ENCODE measurements at places on chromosomes 6 and 20.
A peak's percentile ranks its signal among the peaks of the same experiment; 100 is the strongest.

DNA sequence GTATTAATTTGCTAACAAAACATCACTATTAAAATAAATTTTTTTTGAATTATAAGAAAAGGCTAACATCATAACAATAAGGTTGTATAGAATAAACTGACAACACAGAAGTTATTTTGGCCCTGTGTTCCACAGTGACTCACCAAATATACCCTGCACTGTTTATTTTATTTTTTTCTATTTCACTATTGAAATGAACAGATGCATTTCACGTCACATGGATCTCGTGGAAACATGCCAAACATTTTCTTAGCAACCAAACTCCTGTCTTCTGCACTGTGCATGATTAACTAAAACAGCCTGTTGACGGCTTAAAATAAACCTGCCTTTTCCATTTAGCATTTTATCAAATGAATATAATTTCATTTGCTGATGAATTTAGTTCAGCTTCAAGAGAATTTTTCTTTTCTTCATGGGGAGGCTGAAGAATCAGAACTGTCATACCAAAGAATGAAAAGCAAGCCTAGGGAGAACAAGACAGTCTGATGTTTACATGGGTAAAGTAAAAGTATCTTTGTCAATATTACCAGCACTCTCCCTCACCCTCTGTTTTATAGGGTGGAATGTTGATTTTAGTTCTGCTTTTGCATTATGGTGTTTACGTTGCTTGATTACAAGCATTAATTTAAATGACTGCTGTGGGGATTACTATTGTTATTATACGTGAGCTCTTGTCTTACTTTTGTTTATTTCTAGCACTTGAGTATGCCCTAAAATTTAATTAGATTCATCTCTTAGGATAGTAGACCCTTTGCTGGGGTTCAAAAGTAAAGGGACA, 115.3 kb downstream of the LCA5 start:
- DNase-seq, result peak; percentile 45

- no peak for DNase-seq
These were observed 198.5 kb downstream of the HIVEP2 start for GRCh38 chr6:142746524-142746923.

DNA sequence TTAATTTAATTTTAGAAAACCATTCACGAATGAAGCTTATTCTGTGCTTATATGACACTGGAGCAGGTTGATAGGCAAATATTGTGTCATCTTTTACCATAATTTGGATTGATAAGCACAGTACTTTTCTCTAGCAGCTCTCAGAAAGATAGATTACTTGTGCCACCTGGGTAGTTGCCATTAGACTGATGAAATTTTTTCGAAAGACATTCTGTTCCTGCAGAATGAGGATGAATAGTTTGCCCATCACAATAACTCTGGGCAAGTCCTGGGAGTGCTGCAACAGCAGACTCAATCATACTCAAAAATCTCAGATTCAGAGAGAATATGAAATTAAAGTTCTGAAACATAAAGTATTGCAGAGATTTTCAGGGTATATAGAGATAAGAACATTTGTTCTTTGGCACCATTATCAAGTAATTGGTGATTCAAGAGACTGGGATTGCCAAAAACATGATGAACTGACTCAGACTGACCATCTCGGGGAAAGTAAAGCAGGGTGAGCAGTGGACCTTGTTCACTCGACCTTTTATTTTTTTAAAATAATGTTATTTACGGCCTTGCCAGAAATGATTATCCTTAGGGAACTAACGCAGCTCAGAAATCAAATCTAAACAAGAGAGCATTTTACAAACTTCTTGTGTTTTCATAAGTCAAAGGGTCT, 65.8 kb upstream of the PTCHD4 start:
- no peak for DNase-seq

- no peak for DNase-seq
These were observed 72.3 kb upstream of the IFNGR1 start for GRCh38 chr6:137291441-137291840.

DNA sequence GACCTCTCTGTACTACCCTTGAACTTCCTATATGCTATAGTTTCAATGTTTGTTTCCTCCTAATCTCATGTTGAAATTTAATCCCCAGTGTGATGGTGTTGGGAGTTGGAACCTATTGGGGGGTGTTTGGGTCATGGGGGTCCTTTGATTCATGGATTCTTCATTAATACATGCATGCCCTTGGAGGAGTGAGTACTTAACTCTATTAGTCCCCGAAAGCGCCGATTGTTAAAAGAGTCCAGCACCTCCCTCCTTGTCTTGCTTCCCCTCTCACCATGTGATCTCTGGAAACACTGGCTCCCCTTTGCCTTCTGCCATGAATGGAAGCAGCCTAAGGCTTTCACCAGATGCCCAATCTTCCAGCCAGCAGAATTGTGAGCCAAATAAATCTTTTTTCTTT, 31.7 kb downstream of the NCR2 start:
- DNase-seq, result no peak

DNA sequence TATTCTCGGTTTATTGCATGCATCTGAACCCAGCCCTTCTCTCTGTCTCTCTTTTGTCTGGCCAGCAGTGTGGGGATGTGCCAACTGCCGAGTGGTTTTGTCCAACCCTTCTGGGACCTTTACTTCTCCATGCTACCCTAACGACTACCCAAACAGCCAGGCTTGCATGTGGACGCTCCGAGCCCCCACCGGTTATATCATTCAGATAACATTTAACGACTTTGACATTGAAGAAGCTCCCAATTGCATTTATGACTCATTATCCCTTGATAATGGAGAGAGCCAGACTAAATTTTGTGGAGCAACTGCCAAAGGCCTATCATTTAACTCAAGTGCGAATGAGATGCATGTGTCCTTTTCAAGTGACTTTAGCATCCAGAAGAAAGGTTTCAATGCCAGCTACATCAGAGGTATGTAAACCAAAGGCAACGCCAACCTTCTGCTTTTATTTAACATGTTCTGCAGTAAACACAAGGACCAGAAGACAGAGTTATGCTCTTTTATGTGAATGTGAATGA, 65.8 kb downstream of the ADGRG6 start:
- no peak for DNase-seq

DNA sequence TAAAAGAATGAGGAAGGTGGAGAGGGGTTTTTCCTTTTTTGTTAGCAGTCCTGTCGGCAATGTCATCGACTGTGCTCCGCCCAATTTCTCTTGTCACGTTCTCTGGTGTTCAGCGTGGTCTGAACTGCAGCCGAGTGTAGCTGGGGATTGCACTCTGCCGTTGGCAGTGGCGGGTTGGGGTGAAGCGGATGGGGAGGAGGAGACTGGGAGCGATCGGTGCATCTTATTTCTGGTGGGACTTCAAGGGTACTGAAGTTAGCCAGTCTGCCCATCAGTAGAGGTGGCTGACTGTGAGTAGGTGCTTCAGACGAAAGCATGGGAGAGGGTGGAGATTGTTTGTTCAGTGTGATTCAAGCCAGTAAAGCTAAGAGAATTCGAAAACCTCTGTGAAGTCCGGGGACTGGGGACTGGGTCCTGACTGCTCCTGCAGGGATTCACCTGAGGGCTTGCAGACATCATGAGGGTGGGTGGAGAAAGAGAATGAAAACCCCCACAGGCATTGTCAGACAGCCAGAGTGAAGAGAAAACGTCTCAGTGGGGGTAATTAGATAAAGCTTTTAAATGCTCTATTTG, 5.1 kb downstream of the RREB1 start:
- no peak for DNase-seq

- no peak for DNase-seq
These were observed 154.3 kb downstream of the IPCEF1 start for GRCh38 chr6:154202339-154202738.

Data from AG04449 (cell line).